Lung microvascular endothelial cell (primary cell): ENCODE measurements at places on chromosomes 11 and 22. TPM values are rescaled to one million over a fixed set of nuclear protein-coding genes. Genes with fewer than 3 reads are reported as not detected.

- no peak for DNase-seq
These were observed 174.2 kb upstream of the MPPED2 start for GRCh38 chr11:30760345-30760744.

GRCh38 chr11:74577624-74578396 lies 14.6 kb upstream of the POLD3 start:
- no peak for DNase-seq

DNA sequence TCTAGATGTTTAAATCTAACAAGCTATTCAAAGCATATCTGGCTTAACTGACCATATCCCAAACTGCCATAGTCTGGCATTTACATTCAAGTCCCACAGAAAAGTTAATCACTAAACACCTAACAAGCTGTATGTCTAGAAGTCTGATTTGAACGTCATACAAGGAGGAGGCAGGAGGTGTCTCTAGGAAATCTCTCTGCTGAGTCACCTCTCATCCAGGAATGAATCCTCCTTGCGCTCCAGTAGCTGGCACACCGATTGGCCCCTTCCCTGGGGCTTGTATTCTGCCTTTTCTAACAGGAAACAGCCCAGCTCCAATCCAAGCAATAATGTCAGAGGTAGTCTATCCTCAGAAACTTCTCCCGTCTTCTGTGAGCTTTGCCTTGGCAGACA lies 31.8 kb downstream of the FEZ1 start:
- DNase-seq, result peak; percentile 51

DNA sequence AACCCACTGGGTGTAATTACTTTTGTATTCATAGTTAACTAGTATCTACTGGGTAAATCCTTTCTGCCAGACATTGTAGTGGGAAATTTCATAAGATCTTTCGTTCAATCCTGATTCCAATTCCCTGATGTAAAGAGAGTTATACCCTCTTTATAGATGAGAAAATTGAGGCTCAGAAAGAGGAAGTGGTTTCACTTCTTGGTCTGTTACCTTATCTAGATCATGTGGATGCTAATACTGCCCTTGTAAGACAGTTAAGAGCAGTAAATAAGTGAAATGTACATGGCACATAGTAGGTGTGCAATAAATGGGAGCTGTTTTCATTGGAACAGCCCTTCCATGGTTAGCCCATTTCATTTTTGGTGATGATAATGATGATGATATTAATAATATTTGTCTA lies 46.7 kb downstream of the TIMP3 start:
- DNase-seq, result no peak

DNA sequence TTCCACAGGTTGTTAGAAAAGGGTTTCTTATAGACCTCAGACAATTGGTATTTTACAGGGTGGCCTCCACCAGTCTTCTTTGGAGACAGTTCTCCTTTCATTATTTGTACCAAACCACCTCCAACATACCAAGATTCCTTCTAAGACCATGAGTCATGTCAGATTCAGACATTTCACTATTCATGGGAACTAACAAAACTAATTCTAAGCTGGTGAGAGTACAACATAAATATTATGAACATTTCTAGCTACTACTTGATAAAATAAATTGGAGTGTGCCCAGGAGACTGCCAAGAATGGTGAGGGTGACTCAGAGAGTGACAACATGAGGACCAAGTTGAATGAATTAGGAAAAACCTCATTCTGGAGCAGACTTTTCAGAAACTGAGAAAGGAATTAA lies 494.6 kb upstream of the LRRC4C start:
- DNase-seq, result no peak

DNA sequence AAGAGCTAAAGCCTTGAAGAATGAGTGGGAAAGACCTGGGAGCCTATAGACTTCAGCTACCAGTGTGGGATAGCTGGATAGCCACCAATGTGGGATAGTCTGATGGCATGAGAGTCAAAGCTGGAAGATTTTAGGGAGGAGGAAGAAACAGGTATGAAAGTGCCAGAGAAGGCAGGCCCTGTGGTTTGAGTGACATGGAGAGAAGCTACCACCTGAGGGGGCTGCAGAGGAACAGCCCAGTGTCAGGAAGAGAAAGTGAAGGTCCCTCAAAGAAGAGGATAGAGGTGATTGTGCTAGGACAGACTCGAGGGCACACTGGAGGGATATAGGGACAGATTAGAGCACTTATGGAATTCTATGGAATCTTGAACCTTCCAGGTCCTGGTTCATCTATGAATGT lies 23.1 kb upstream of the PAX6 start:
- no peak for DNase-seq

DNA sequence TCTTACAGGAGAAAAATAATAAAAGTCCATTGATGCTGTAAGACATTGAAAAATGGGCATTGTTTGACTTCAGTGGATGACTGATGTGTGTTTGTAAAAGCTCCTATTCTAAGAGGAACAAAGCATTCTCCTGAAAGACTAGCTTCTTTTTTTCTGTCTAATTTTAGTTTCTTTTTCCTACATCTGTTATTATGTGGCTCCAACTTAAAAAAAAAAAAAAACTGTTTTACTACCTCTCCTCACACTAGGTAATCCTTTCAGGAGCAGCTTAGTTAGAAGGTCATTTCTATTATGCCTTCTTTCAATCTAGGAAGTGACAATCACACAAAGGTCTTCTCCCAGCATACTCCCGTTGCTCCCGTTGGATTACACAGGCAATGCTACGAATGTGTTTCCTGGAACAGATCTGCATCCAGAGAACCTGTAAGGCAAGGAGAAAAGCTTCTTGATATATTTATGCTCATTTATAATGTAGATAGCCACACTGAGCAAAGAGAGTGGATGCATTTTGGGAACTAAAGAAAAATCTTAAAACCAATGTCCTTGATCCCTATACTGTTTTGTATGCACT lies 595.1 kb upstream of the CCDC179 start:
- DNase-seq, result no peak

- no peak for DNase-seq
These were observed 4.3 kb downstream of the VSIG10L2 start for GRCh38 chr11:125950178-125950490.

DNA sequence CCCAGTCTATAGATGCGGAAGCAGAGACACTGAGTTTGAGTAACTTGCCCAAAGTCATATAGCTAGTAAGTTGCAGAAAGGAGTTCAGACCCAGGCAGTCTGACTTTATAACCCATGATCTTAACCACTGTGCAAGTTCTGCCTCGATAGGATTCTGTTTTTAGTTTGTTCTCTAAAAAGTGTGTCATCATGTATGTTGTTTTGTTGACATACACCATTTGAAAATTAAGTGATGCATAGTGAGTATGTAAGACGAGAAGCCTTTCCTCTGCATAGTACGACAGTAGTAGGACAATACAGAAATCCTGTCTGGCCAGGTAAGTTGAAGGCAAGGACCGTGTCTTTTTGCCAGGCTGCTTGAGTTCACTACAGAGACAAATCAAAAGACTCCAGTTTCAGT lies 3.3 kb downstream of the ZC3H12C start:
- DNase-seq, result no peak

DNA sequence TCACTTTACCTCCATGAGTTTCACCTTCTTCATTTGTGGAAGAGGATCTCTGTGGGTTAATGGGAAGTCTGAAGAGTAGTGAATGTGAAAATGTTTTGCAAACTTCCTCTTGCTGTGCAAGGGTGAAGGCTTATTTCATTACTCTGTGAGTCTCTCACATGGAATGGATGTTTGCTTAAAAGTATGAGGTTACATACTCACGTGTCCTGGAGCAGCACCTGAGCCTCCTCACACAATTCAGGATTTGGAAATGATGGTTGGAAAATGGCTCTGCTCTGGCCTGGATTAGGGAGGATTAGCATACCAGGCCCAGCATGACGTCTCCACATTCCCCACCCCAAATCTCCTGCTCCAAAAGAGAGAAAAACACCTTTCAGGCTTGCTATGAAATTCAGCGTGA lies 4.8 kb downstream of the GRAMD1B start:
- DNase-seq, result no peak

DNA sequence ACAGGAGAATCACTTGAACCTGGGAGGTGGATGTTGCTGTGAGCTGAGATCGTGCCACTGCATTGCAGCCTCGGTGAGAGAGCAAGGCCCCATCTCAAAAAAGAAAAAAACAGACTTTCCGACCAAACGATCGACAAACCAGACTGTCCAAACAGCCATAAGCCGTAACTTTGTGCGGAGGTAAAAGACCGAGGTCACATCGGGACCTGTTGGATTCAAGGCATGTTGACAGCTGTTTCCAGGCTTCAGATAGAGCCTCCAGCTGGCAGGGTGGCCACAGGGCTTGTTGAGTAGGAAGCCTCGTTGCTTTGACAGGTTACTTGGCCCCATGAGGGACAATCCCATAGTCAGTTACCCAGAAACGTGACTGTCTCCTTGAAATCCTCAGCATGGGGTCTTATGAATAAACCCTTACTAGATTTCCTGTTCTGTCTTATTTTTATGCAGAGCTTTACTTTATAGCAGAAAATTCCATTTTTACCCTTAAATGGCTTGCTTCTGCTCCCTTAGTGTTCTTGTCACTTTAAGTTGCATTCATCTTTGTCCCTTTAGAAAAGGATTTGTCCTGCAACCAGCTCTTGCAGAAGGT lies 22.3 kb downstream of the PPARA start:
- no peak for DNase-seq

The DDIAS gene
- 1.8 and 3.5 TPM in 2 replicates for total RNA-seq

DNA sequence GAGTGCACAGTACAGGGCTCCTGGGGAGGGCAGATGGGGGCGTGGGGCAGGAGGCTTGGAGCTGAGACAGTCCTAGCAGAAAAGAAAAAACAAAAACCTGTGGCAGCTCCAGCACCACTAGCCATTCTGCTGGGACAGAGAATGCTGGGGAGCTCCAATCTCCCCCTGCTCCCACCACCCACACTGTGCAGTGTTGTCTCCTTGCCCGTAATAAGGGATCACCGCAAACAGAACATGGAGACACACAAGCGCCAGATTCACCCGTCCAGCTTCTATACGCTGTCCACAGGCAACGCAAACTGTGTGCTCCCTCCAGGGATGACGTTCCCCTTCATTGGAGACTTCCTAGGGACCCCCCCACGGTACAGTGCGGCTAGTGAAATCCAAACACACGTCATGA lies 31.4 kb downstream of the OPCML start:
- DNase-seq, result no peak

- no peak for DNase-seq
These were observed 128.0 kb downstream of the DSCAML1 start for GRCh38 chr11:117669062-117669461.

- no peak for DNase-seq
These were observed 4.3 kb downstream of the TP53AIP1 start for GRCh38 chr11:128938156-128938885.
